ENCODE measurements at places on chromosomes 5 and 9.

- peak; percentile 22 for DNase-seq
Measured at GRCh38 chr5:156402387-156402921, 75.5 kb downstream of the SGCD start.

DNA sequence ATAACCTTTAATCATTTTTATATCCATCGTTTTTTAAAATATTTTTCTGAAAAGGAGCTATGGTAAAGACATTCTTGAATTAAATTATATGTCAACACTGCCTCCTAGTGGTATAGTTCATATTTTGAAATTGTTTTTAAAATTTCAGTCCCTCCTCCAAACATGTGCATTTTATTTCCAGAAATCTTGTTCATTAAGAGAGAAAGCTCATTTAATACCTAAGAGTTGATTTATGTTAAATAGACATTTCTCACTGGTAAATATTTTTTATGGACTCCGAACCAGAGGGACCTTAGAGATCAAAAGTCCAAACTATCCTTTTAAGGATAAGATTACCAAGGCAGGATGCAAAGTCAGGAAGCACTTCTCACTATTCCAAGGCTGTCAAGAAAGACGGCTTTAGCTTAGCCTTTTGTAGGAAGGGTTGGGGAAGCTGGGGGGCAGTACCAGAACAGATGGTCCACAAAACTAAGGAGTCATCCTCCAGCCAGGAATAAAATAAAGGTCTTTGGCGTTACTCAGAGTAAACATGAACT lies 21.6 kb downstream of the BHMT start:
- DNase-seq: no peak

DNA sequence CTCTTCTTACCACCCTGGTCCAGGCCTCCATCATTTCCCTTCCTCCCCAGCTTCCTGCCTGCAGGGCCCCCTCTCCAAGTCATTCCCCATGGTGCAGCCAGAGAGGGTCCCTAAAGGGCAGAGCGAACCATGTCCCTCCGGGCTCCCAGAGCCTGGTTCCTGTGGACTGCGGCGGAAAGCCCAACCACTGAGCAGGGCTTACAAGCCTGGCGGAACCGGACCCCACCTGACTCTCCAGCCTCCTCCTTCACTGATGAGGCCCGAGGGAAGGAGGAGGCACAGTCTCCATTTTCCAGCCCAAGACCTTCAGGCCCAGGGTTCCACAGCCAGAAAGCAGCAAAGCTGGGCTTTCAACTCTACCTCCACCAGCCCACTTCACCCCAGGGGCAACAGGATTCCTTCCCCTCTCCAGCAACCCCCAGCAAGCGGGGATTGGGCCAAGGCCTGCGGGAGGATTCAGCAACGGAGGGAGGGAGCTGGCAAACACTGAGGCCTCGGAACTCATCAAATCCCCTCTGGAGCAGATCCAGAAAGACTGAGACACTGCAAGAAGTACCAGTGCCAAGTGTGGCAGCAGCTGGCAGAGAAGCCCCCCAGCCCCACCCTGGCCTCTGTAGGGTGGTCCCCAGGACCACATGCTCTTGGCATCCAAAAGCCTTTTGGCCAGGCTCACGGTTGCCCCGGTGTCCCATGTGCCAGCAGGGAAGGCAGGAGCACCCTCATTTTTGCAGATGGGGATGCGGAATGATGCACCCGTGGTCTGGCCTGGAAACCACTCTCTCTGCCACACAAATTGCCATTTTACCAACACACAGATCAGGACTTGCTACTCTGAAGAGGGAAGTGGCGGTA lies 3.1 kb downstream of the FAM163B start:
- no peak for DNase-seq

- DNase-seq: no peak
Measured at GRCh38 chr5:74578356-74579044, 62.0 kb downstream of the ENC1 start.

Data from esophagus squamous epithelium (tissue), 5 donors.